LNCaP clone FGC (cell line): ENCODE measurements at places on chromosomes 5 and 9.

DNA sequence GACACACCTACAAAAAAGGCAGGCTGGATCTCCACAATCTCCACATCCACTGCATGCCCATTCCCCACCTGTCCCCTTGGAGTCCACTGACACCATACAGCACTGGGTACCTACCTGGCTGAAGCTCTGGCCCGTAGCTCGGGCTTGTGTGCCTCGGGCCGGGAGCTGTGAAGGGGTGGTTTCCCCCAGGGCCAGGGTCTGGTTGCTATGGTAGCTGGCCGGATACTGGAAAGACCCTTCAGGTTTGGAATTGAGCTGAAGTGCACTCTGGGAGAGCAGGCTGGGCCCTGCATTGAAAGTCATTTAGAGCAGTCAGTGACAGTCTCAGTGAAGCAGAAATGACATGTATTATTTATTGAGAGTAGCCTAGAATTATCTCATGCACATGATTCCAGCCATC, 507.3 kb downstream of the CTNND2 start:
- no peak for DNase-seq

- no peak for DNase-seq
Observed at GRCh38 chr5:129915415-129915814, 11.2 kb downstream of the CHSY3 start.

DNA sequence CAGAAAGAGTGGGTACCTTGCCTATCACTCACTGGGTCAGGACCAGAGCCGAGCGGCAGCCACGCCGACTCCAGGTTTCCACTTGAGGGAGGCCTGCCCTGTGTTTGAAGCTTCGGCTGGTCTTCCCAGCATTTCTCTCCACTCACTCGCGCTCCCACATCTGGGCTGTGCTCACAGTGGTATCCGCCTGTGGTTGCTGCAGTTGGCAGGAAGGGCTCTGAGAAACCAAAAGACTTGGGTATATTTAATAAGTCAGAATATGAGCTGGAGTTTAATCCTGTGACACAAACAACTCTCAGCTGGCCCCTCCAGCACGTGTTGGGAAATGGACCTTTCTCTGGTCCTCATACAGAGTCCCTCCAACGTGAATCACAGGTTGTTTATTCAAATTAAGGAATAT, 70.9 kb downstream of the SPRY4 start:
- no peak for DNase-seq

DNA sequence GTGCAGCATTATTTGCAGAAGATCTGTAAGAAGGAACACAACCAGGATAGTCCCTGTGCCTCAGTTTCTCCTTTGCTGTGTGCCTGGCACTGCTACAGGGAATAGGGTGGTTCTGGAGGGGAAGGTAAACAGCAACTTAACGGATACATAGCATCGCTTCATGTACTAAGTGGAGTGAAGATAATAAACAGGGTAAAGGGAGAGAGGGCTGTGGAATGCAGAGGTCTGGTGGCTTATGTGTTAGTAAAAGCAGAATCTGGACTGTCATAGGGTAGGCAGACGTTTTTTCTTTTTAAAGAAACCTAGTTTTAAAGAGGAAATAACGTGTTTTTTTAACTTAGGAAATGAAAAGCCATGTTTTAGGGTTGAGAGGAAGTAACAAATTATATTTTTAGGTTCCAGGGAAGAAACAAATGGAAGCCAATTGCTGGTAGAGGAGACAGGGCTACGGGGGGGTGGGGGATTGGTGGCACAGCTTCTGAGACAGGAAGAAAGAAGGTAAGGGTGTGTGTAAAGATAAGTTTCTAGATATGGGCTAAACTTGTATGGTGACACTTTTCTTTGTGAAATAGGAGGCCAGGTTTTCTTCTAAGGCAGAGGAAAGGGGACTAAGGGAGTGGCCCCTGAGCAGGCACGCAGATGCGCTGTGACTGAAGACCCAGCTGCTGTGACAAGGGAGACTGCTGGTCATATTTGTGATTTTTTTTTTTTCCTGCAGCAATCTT, 1.3 kb downstream of the GNG10 start:
- no peak for DNase-seq

- no peak for DNase-seq
Observed at GRCh38 chr9:72082536-72082935, 22.1 kb upstream of the C9orf57 start.

GRCh38 chr5:54624805-54625568, 107.4 kb downstream of the SNX18 start:
- DNase-seq, result no peak

DNA sequence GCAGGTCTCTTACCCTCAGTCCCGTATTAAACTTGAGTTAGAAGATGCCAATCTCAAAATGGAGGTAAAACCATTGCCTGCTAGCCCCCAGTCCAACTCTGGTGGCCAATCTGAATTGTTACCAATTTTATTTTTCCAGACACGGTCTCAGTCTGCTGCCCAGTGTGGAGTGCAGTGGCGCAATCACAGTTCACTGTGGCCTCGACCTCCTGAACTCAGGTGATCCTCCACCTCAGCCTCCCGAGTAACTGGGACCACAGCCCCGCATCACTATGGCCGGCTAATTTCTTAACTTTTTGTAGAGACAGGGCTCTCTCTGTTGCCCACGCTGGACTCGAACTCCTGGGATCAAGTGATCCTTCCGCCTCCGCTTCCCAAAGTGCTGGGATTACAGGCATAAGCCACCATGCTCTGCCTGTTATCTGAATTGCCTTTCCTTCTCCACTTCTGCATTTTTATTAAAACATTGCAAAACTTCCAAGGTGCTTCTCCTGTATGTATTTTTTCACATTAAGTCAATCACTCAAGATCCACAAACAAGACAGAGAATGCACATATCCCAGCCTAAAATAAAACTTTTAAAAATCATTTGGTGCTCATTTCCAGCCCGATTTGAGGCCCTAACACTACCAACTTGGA, 2.3 kb downstream of the FANCC start:
- no peak for DNase-seq

DNA sequence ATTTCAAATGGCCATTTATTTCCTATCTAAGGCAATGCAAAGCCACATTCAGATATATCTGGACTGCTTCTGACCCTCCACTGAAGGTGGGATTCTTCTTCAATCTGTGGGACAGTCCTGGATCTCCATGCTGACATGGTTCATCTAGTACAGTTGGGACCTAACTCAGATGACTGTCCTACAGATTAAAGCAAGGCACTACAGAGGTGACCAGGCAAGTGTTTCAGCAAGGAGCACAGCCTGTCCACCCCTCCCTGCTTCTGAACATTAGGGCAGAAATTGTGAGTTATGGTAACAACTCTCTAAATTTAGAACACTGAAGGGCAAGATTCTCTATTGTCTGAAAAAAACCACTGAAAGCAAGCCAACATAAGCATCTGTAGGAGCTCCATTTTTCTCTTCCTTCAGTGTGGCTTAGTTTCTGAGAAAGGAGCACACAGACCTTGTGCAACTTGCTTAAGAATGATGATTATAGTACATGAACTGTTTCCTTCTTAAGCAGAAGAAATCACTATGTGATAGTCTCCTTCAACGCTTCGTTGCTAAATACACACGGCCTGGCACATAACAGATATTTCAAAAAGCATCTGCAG, 62.9 kb upstream of the BARX1 start:
- DNase-seq, result no peak

- DNase-seq, result peak; percentile 95
Observed at GRCh38 chr9:23598994-23599393, 227.0 kb downstream of the ELAVL2 start.

- DNase-seq, result no peak
Observed at GRCh38 chr9:35652829-35653209, 2.1 kb upstream of the SIT1 start.

- DNase-seq, result no peak
Observed at GRCh38 chr9:111959468-111960359, 63.1 kb downstream of the UGCG start.

GRCh38 chr5:96818125-96818788, 10.5 kb upstream of the ERAP1 start:
- no peak for DNase-seq
